ENCODE measurements at places on chromosomes 1 and 21.

DNA sequence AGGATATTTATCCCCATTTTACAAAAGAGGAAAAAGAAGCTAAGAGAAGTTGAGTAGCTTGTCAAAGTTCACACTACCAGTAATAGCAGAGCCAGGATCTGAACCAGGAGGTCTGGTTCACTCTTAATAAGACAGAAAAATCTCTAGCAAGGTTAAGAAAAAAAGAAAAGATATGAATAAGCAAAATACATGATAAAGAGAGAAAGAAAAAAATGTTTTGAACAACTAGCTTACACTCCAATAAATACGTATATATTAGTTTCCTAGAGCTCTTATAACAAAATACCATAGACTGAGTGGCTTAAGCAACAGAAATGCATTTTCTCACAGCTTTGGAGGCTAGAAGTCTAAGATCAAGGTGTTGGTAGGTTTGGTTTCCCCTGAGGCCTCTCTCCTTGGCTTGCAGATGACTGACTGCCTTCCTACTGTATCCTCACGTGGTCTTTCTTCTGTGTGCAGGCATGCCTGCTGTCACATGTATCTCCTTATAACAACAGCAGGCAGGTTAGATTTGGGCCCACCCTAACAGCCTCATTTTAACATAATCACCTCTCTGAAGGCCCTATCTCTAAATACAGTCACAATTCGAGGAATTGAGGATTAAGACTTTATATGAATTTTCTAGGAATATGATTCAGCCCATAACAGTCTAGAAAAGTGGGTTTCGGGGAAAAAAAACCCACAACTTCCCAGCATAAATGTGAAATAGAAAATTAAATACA, 60.4 kb downstream of the LEPR start:
- no peak for DNase-seq

GRCh38 chr1:166902279-166902678, 26.2 kb upstream of the TADA1 start:
- no peak for DNase-seq

DNA sequence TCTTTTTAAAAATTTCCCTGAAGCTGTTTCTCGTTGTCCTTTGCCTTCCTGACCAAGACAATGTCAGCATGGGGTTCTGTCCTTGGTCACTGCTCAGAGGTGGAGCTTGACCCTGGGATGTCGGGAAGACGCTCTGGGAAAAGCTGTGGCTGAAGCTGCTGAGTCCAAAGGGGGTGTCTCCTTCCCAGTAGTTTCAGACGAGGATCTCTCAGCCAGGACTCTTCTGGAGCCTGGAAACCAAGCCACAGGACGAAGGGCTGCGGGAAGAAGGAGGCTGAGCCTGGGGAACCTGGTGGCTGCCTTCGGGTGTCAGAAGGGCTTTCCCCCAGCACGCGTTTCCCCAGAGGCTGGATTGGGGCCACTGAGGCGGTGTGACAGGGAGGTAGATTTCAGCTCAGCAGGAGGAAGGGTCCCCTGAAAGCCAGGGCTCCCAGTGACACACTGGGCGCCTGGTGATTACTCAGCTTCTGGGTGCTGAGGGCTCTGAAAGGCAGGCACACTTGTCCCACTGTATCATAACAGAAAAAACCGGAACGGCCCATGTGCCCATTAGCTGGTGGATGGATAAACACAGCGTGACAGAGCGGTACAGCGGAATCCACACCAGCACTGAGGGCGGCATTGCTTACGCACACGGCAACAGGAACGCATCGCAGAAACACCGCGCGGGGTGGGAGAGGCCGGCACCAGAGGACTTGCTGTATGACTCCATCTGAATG, 5.0 kb upstream of the KRTAP12-1 start:
- no peak for DNase-seq

- DNase-seq: no peak
Observed at GRCh38 chr1:222382171-222382570, 165.7 kb downstream of the HHIPL2 start.

- peak; percentile 36 for DNase-seq
Observed at GRCh38 chr1:203754455-203754864, 10.5 kb upstream of the LAX1 start.

- DNase-seq: no peak
Observed at GRCh38 chr1:78726686-78727085, 77.1 kb downstream of the IFI44 start.

DNA sequence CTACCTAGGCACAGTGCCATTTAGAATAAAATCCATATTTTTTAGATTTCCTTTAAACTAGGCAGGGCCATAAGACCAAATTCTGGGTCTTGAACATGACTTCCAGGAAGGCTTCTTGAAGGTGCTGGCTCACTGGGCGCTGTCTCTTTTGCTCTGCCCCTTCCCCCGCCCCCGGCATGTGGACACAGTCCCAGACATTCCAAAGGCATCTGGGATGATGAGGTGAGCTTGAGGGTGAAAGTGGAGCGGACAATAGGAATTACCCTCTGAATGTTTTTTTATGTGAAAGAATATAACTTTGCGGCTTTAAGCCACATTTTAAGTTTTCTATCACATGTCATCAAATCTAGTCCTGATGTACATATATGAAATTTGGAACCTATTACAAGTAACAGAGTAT, 29.4 kb downstream of the RWDD3 start:
- no peak for DNase-seq

DNA sequence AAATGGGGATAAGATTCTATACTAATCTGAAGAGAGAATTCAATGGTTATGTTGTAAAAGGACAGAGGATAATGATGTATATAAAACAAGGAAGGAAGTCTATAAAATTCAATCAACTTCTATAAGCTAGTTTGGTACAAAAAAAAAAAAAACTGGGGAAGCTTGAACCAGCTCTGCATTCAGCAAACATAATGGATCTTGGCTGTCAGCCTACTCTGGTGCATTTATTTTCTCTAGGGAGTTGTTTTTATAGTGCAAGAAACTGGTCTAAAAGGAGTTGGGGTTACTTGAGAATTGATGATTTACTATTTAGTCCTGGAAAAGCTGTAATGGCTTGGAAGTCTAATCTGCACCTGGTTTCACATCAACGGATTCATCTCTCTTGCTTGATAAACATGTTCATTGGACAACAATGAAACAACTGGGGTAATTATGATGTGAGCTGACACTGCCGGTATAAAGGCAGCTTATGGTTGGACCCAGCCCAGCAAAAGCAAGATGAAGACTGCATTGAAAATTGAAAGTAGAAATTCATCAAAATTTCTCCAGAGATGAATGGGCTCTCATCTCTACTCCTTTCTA, 199.4 kb upstream of the NRIP1 start:
- no peak for DNase-seq

Measured in GM20000 (cell line).